Natural killer cell (primary cell): ENCODE measurements at places on chromosomes 2 and 18. TPM values are rescaled to one million over a fixed set of nuclear protein-coding genes. Genes with fewer than 3 reads are reported as not detected.

- no peak overlapping the region for H3K27ac ChIP-seq
- no peak overlapping the region for H3K4me3 ChIP-seq
- no peaks in the 10 kb centered on the region for H3K27me3 ChIP-seq
Observed at GRCh38 chr2:127566576-127566975, 31.1 kb downstream of the MYO7B start.

DNA sequence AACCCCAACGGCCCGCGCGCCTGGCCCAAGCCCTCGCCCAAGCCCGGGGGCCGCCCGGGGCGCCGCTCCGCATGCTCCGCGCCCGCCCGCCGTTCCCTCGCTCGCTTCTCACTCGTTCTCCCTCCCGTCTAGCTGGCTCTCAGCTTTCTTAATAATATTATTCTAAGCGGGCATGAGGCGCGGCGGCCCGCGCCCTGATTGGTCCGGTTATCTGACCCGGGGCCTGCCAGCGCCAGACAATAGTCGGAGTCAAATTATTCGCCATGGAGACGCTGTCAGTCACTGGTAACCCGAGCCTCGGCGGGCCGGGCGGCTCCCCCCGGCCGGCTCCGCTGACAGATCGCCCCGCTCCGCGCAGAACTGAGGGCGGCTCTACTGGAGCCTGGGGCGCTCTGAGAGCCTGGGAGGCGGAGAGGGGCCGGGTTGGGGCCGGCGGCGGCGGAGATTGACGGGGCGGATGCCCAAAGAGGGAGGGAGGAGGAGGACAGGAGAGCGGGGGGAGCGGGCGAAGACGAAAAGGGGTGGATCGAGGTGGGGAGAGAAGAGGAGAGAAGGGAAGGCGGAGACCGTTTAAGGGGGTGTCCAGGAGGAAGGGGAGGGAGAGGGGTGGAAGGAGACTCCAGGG lies at the start of gene SIX2:
Gene SIX2 (minus strand): TSS at position 150 of the 625 bp plus-strand sequence. CDS start 342 bp downstream, outside the sequence.
- no peak within 1 kb of the TSS for H3K27ac ChIP-seq
- H3K4me3 ChIP-seq, result peak within 1 kb of the TSS; percentile 12
- no peak for DNase-seq
- H3K36me3 ChIP-seq, result no peaks in the 10 kb centered on the region
- H3K27me3 ChIP-seq, result peaks cover 67% of the 10 kb centered on the region

- no peaks in the 10 kb centered on the region for H3K27me3 ChIP-seq
- H3K4me1 ChIP-seq, result no peaks in the 10 kb centered on the region
- no peak for DNase-seq
Observed at GRCh38 chr2:63408530-63408929, 179.7 kb downstream of the WDPCP start.

DNA sequence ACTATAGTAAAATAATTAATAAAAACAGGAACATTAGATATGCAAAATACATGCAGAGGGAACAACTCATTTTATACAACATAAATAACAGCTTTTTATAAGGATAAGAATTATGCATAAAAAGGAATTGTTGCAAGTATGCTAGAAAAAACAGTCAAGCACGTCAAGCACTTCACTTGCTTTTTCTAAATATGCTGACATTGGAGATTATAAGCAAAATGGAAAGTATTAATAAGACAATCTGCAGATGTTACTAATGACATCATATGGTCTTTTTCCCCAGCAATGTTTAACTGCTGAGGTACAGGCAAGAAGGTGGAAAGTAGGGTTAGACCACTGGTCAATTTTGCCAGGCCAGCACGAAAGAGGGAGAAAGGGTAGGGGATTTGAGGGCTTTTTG lies 111.7 kb downstream of the HIBCH start:
- H3K27ac ChIP-seq, result no peak overlapping the region
- no peak for DNase-seq
- H3K27me3 ChIP-seq, result no peaks in the 10 kb centered on the region

- no peak overlapping the region for H3K27ac ChIP-seq
- no peaks in the 10 kb centered on the region for H3K36me3 ChIP-seq
- H3K4me1 ChIP-seq, result no peaks in the 10 kb centered on the region
Observed at GRCh38 chr2:144054911-144055310, 465.0 kb downstream of the ZEB2 start.

DNA sequence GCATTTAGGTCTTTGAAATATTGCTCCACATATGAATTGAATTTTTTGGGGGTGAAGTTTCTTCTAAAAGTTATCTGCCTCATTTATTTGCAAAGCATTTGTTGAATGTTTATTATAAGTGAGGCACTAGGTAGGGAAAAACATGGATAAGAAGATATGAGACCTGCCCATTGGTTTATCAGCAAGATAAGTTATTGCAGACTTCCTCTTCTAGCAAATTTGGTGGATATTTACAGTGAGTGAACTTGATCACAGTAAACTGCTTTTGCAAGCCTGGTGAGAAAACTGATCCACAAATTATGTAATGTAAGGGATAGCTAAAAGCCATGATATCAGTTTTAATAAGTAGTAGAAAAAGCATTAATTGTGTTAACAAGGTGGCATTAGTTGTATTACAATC lies 364.8 kb downstream of the SOCS6 start:
- H3K4me3 ChIP-seq, result no peak overlapping the region
- no peak overlapping the region for H3K27ac ChIP-seq
- H3K36me3 ChIP-seq, result no peaks in the 10 kb centered on the region
- DNase-seq, result no peak
- H3K4me1 ChIP-seq, result no peaks in the 10 kb centered on the region

- H3K4me1 ChIP-seq, result peaks cover 17% of the 10 kb centered on the region
- peak overlapping the region; percentile 10 for H3K4me3 ChIP-seq
- H3K27ac ChIP-seq, result no peak overlapping the region
- H3K36me3 ChIP-seq, result no peaks in the 10 kb centered on the region
Observed at GRCh38 chr2:231680285-231680991, 27.9 kb upstream of the PTMA start.

DNA sequence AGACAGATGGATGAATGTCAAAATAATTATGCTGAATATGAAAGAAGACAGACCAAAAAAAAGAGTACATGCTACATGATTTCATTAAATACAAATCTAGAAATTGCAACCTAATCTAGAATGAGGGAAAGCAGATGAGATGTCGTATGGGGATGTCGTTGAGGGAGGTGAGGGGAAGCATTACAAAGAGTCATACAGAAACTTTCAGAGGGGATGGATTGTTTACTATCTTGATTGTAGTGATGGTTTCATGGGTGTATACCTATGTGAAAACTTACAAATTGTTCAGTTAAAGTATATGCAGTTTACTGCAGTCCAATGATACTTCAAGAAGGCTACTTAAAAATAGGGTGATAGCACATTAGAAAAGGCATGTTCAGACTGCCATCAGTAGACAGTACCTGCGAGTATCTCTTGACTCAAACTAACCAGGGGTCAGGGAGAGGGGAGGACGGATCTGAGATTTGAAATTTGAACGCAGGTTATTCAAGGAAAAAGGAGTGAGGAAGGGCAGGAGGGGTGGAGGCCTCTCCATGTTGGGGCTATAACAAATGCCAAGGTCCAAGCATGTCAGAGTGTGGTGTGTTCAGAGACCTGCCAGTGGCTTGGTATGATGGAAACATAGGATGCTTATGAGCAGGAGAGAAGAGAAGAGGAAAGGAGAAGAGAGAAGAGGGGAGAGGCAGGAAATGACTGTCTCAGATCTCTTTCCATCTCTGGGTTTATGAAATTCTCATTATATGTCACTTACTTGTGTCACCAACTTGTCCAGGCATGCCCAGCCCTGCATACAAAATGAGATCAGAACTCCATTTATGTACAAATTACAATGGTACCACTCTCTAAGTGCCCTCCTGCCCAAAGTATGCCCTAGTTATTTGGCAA lies 257.3 kb upstream of the CXCR4 start:
- H3K27me3 ChIP-seq, result no peaks in the 10 kb centered on the region
- no peaks in the 10 kb centered on the region for H3K36me3 ChIP-seq
- no peak overlapping the region for H3K27ac ChIP-seq
- no peak overlapping the region for H3K4me3 ChIP-seq

- H3K27me3 ChIP-seq, result no peaks in the 10 kb centered on the region
- H3K36me3 ChIP-seq, result no peaks in the 10 kb centered on the region
- no peaks in the 10 kb centered on the region for H3K4me1 ChIP-seq
- no peak for DNase-seq
- no peak overlapping the region for H3K4me3 ChIP-seq
Observed at GRCh38 chr2:40480596-40480995, 28.7 kb upstream of the SLC8A1 start.

GRCh38 chr2:14304326-14304725 lies 328.2 kb upstream of the LRATD1 start:
- no peak overlapping the region for H3K27ac ChIP-seq
- no peaks in the 10 kb centered on the region for H3K4me1 ChIP-seq
- no peaks in the 10 kb centered on the region for H3K27me3 ChIP-seq
- H3K36me3 ChIP-seq, result no peaks in the 10 kb centered on the region
- H3K4me3 ChIP-seq, result no peak overlapping the region

GRCh38 chr2:195498839-195499490 lies 158.1 kb upstream of the SLC39A10 start:
- H3K36me3 ChIP-seq, result no peaks in the 10 kb centered on the region
- no peak overlapping the region for H3K27ac ChIP-seq
- DNase-seq, result no peak

- H3K27ac ChIP-seq, result no peak overlapping the region
- DNase-seq, result no peak
- no peaks in the 10 kb centered on the region for H3K4me1 ChIP-seq
- H3K27me3 ChIP-seq, result no peaks in the 10 kb centered on the region
Observed at GRCh38 chr18:36398419-36398818, 100.9 kb downstream of the FHOD3 start.

DNA sequence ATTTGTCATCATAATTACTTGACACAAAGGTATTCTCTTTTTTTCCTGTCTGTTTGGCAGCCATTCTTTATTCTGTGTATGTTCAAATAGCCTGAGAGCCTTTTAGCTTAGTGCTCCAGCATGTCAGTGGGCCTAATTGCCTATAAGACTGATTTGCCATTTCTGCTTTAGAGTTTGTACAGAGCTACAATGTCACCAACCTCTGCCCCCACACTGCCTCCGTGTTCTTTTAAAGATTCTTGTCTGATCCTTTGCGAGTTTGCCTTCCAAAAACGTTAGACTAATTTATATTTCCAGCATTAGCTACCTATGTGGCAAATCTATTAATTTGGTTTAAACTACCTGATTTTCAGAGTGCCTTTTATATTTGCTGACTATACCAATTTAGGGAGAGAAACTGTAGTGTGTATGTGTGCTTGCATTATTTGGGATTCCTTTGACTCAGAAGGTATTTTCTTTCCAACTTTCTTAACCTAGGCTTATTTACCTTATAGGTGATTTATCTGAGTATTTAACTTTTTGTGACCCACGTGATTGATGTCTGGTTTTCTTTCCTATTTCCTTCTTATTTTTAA lies 70.8 kb downstream of the FAM117B start:
- H3K36me3 ChIP-seq, result no peaks in the 10 kb centered on the region
- H3K4me3 ChIP-seq, result no peak overlapping the region
- no peaks in the 10 kb centered on the region for H3K4me1 ChIP-seq

- no peaks in the 10 kb centered on the region for H3K27me3 ChIP-seq
- no peak overlapping the region for H3K4me3 ChIP-seq
- H3K27ac ChIP-seq, result no peak overlapping the region
- H3K4me1 ChIP-seq, result peaks cover 3% of the 10 kb centered on the region
Observed at GRCh38 chr18:3466045-3466444, 16.1 kb downstream of the TGIF1 start.

GRCh38 chr2:32991091-32991845 lies 44.5 kb downstream of the LTBP1 start:
- DNase-seq, result no peak
- H3K27ac ChIP-seq, result no peak overlapping the region
- H3K4me1 ChIP-seq, result no peaks in the 10 kb centered on the region
- no peaks in the 10 kb centered on the region for H3K36me3 ChIP-seq
- H3K27me3 ChIP-seq, result no peaks in the 10 kb centered on the region

- H3K36me3 ChIP-seq, result no peaks in the 10 kb centered on the region
- H3K27ac ChIP-seq, result peak overlapping the region; percentile 25
Observed at GRCh38 chr18:32771169-32771751, 1.6 kb downstream of the KLHL14 start.

- no peak overlapping the region for H3K4me3 ChIP-seq
- H3K4me1 ChIP-seq, result no peaks in the 10 kb centered on the region
- no peak overlapping the region for H3K27ac ChIP-seq
- H3K27me3 ChIP-seq, result no peaks in the 10 kb centered on the region
- no peak for DNase-seq
Observed at GRCh38 chr2:100365434-100365833, 43.1 kb upstream of the LONRF2 start.

DNA sequence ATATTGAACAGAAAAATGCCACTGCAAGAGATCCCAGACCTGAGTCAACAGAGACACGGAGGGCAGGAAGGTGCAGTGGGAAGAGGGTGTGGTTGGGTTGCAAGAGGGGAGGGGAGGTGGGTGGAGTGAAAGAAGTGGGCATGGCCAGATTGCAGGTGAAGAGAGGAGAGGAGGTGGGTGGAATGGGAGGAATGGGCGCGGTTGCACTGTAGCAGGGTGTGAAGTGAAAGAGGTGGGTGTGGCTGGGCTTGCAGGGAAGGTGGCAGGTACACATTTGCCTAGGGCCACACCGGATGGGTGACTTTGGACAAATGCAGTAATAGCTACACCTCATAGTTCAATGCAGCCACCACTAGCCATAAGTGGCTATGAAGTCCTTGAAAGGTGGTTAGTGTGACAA lies 71.1 kb downstream of the DOCK10 start:
- H3K27me3 ChIP-seq, result no peaks in the 10 kb centered on the region
- H3K36me3 ChIP-seq, result no peaks in the 10 kb centered on the region
- H3K4me3 ChIP-seq, result no peak overlapping the region
- H3K4me1 ChIP-seq, result peaks cover 42% of the 10 kb centered on the region

The MAL gene
- total RNA-seq, result 3.3 TPM

The VIL1 gene
- 1.5 TPM for total RNA-seq

The AGXT gene
- total RNA-seq, result not detected

The ICOS gene
- 0.35 TPM for total RNA-seq

The RGPD4 gene
- total RNA-seq, result 0.21 TPM

The L3MBTL4 gene
- 30.0 TPM for total RNA-seq

The EMILIN1 gene
- total RNA-seq, result 0.78 TPM

The OR6B2 gene
- total RNA-seq, result not detected
